ENCODE measurements at places on chromosomes 5 and 9.
A peak's percentile ranks its signal among the peaks of the same experiment; 100 is the strongest.

GRCh38 chr9:90767523-90768100 lies 34.0 kb upstream of the SYK start:
- DNase-seq: no peak

GRCh38 chr5:176418251-176418650 lies 1.9 kb upstream of the CLTB start:
- no peak for DNase-seq

DNA sequence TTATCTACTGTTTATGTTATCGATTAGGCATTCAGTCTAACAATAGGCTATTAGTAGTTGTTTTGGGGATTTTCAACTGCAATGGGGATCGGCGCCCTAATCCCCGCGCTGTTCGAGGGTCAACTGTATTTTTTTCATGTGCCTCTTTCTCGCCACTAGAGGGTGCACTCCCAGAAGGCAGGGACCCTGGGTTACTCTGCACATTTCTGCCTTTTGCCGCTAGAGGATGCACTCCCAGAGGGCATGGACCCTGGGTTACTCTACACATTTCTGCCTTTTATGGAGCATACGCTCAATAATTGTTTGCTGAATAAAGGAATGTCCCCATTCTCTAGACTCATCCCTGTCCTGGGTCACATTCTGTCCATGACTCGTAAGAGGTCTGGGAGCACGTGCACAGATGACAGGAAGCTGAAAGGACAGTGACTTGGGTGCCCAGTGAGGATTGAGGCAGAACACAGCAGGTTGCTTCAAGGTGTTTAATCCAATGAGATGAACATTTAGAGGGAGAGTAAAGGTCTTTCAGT lies 27.9 kb upstream of the RECK start:
- DNase-seq: peak; percentile 32

DNA sequence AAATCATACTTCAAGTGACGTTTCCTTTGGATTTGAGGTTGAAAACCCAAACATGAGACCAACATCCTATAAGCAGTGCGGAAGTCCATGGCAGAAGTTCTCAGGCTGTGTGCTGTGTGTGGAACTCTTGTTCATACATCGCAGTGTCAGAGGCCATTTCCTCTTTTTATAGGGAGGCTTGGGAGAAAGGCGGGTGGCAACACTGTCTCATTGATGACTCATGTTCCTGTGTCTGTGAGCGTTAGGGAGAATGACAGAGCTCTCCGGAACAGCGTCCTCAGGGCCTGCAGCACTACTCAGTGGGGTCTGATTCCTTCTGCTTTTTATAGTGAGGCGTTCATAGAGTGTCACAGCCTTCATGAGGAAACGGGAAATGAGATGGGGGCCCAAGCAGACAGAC lies 98.8 kb upstream of the BASP1 start:
- no peak for DNase-seq

DNA sequence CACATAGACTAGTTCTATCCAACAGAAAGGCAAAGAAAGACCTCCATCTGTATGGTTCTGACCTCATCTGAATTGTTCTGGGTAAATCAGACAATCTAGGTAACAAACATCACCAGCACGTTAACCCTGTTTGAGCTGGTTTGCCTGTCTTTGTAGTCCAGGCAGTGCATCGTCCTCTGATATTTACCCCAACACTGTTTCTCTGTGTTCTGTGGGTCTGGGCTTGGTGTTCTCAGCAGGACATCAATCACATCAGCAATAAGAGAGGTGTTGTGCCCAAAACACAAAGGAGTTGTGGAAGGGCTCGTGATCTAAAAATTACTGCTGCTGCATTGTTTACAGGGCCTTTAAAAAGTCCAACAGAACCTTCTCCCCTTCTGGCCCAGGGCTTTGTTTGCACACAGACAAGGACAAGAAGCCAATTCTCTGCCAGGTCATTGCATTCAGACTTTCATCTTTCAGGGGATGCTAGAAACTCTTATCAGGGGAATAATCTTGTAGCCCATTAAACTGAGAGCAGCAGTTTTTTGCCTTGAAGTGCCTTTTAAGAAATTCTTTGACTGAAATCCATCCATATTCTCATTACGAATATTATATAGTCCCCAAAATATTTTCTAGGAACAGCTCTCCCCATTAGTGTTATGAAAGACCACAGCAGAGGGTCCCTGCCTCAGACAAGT lies 30.5 kb upstream of the MAP1B start:
- DNase-seq: no peak

DNA sequence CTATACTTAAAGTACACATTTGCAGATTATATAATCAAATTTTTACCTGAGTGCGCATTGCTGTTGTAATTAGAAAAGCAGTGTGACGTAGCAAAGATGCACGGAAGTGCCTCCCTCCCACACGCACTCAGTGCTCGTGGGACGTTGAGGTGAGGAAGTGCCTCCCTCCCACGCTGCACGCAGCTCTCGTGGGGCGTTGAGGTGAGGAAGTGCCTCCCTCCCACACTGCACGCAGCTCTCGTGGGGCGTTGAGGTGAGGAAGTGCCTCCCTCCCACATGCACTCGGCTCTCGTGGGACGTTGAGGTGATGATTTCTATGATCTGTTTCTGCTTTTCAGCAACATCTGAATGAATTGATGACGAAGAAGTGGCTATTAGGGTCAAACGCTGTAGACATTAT lies 21.0 kb downstream of the EXOC3 start:
- DNase-seq: no peak

DNA sequence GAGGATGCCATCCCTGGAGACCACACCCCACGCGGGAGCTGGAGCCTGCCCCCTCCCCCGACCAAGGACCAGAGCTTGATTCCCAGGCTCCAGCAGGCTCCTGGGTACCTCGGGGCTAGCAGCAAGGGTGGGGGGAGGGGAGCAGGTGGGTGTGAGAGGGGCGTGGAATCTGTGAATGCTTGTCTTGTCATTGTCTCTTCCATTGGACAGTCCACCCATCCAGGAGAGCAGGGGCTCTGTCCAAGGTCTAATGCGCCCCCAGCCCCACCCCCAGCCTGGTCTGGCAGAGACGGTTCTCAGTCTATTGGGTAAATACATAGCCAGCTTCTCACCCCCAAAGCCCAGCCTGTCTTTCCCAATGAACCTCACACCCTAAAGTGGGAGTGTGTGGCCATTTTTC lies 22.8 kb downstream of the URM1 start:
- DNase-seq: no peak

DNA sequence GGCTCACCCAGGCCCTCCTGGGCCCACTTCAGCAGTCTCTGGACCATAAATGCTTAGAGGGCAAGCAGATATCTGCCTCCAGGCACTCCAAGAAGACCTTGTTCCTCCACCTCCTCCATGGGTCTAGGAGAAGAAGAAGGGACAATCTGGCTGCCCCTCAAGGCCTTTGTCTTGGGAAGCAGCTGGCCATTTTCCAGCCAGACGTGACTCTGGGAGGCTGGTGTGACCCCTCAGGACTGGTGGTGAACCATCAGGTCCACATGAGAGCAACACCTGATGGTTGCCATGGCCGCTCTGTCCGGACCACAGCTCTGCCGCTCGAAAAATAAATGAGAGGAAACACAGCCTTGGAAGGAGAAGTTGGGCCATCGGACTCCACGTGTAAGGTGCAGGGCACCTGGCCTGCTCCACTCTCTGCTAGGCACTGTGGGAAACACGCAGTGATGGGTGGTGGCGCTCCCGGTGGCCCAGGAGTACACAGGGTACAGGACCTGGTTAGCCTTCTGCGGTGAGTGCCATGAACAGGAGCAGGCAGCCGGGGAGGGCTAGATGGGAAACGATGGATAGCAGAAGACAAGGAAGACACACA lies 3.0 kb upstream of the COL5A1 start:
- DNase-seq: no peak

DNA sequence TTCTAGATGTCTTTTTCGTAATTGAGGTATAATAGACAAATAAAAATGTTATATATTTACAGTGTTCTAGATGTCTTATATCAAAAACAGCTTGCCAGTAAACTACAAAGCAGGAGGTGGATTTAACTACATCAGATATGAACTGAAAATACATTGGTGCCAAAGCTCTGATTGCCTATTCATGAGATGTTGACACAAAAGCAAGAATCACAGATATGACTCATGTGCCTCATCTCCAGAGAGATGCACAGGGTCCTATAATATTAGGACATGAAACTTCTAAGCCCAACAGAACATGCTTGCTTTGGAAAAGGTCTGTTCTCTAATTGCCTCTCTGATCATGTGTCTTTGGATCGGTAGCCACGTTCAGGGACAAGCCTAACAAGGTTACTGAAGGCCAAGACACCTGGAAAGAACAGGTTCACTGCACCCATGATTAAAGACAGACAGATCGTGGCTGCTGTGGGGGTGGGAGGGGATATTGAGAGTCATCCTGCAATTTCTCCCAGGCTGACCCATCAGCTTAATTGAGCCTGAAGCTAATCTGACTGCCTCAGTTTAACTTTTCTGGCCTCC lies 16.8 kb downstream of the ABCA1 start:
- no peak for DNase-seq

GRCh38 chr9:124758061-124758460 lies 13.1 kb downstream of the NR6A1 start:
- DNase-seq: no peak

- no peak for DNase-seq
Measured at GRCh38 chr5:126100767-126101166, 322.4 kb upstream of the GRAMD2B start.

GRCh38 chr5:160270704-160271103 lies 41.4 kb downstream of the FABP6 start:
- no peak for DNase-seq

- DNase-seq: no peak
Measured at GRCh38 chr9:98707166-98708102, 1.3 kb downstream of the GABBR2 start.

DNA sequence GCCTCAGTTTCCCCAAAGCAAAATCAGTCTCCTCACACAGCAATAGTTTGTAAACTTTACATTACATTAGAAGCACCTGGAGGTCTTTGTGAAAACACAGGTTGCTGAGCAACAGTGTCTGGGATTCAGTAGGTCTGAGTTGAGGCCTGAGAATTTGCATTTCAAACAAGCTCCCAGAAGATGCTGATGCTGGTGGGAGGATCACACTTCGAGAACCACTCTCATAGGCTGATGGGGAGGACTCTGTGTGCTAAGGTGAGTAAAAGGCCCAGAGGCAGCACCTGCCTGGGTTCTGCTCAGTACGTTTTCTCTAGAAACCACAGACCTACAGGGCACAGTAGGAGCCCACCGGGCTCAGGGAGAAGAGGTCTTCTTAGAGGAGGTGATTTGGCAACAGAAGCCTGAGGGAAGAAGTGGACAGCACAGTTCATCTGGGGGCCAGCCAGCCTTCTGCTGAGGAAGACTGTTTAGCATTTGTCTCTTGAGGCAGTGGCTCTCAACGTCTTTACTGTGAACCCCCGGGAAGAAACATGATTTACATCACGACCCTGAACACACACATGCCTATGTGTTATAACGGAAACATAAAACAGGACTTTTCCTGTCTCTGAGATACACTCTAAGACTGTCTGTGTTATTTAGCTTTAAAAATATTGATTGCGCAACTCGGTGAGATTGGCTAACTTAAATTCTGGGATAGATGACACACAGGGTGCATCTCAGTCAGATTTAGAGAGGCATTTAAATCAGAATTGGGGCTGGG lies 24.8 kb upstream of the DENND1A start:
- DNase-seq: no peak

Measured in GM18507 (cell line).